ENCODE measurements at places on chromosomes 1 and 21.

DNA sequence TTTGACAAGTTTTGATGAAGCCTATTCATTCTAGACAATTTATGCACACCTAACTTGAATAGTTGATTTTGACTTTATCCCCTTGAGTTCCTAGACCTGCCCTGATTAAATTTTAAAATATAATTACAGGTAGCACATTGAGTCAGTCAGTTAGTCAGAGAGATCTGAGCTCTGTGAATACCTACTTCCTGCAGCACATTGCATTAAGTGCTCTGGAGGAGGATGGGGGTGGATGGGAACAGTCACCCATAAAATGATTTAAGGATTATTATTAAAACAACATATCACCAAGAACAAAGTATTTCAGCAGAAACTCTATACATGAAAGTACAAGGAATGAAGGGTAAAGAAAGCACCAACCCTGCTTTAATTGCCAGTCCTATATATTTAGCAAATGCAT is 11.8 kb upstream of the RPF1 start:
- DNase-seq, result no peak

- DNase-seq, result no peak
These were observed 29.9 kb upstream of the EPHA8 start for GRCh38 chr1:22533244-22533895.

DNA sequence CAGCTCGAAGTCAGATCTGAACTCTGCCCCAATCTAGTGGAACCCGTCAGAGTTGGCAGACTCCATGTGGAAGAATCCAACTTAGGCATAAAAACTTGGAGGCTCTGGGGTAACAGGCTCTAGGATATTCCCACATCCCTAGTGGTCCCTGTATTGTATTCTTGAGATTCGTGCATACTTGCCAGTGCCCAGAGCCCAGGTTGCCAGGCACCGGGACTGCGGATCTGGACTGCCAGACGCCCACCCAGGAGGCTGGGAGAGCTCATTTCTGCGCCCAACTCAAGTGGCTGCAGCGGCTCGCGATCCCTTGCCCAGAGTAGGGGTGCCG is 1.1 kb downstream of the GRIK1 start:
- DNase-seq, result no peak

DNA sequence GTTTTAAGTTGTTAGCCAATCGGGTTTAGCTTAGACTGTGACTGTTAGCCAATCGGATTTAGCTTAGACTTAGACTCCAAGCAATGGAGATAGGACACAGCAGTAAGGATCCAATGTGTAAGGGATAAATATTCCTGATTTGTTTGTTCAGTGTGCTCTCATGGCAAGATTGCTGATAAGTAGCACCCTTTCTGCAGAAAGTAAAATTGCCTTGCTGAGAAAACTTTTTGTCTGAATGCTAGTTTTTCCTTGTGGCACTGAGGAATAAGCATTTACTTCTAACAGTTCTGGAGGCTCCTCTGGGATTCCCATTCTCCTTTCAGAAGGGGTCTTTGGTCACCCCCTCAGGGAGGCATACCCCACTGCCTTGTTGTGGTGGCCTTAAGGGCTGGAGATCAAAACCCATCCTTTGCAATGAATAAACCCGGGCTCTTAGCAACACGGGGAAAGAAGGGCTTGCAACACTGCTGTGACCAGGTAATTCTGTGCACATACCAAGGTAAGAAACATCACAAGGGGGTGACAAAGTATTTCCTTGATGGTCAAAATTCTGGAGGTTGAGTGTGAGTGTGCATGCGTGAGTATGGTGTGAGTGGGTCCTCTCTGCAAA is 45.4 kb downstream of the SERINC2 start:
- no peak for DNase-seq

DNA sequence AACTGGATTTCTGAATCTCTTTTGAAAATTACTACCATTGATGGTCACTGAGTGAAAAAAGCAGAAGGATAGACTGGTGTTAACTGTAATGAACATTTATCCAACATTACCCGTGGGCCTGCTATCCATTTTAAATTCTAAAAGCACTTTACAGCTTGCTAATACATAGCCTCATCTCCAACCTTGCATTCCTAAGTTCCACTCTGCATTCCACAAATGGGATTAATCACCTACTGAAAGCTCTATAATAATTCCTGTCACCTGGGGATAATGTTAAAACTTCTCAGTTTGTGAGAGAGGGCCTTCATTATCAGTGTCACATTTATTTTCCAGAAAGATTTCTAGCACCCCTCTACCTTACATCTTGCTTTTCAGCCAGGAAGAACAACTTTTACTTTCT is 38.2 kb downstream of the PTPRC start:
- DNase-seq, result no peak

GRCh38 chr1:209657140-209657879 is 5.1 kb upstream of the LAMB3 start:
- no peak for DNase-seq

DNA sequence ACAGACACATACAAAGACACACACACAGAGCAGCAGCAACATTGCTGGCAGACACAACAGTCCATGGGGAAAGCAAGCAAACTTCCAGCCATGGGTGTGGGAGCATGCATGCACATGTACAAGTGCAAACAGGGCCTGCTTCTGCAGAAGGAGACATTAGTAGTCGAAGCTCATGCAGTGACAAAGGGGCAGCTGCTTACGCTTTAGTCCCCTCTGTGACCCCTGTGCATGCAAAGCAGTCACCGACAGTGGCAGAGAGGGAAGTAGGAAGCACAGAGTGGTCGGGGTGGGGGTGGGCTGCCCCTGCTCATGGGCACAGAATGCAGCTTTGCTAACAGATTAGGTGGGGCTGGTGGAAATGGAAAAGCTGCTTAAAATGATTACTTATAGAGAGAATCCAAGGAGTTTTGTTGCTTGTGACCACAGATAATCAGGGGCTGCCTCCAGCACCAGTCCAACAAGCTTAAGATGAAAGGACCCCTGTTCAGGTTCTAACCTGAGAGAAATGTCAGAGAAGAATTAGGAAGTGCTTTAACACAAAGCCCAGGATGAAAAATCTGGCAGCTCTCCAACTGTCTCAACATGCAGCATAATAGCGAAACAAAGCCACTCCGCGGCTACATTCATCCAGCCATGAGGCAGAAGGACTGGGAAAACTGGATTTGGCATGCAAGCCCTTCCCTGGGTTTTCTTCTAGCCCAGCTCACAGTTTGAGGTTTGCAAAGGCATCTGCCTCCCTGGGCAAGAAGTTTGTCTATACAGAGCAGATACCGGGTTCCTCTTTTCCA is 378.9 kb downstream of the KCNH1 start:
- no peak for DNase-seq

DNA sequence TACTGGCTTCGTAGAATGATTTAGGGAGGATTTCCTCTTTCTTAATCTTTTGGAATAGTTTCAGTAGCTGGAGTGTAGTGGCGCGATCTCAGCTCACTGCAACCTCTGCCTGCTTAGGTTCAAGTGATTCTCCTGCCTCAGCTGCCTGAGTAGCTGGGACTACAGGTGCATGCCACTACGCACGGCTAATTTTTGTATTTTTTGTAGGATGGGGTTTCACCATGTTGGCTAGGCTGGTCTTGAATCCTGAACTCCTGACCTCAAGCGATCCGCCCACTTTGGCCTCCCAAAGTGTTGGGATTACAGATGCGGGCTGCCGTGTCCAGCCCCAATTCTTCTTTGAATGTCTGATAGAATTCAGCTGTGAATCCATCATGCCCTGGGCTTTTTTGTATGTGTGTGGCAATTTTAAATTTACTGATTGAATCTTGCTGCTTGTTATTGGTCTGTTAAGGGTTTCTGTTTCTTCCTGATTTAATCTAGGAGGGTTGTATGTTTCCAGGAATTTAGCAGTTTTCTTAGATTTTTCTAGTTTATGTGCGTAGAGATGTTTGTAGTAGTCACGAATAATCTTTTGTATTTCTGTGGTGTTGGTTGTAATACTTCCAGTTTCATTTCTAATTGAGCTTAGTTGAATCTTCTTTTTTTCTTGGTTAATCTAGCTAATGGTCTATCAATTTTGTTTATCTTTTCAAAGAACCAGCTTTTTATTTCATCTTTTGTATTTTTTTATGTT is 15.3 kb downstream of the MAN1C1 start:
- DNase-seq, result no peak

GRCh38 chr1:181180407-181181031 is 92.0 kb downstream of the IER5 start:
- peak; percentile 78 for DNase-seq

DNA sequence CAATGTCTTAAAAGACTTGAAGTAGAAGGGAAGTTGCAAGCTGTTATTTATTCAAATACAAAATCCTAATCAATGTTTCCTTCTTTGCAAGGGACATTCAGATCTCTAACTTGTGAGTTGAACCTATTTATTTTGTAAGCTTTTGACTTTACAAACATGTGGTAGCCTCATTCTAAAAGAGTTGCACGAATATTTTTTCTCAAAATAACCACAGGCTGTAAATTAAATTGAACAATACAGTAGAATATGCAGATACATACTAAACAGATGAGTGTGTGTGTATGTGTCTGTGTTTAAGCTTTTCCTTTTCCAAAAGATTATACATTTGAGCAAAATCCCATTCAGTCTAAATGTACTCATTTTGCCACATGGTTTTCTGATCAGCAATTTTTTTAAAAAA is 4.8 kb upstream of the DYNLT5 start:
- no peak for DNase-seq

DNA sequence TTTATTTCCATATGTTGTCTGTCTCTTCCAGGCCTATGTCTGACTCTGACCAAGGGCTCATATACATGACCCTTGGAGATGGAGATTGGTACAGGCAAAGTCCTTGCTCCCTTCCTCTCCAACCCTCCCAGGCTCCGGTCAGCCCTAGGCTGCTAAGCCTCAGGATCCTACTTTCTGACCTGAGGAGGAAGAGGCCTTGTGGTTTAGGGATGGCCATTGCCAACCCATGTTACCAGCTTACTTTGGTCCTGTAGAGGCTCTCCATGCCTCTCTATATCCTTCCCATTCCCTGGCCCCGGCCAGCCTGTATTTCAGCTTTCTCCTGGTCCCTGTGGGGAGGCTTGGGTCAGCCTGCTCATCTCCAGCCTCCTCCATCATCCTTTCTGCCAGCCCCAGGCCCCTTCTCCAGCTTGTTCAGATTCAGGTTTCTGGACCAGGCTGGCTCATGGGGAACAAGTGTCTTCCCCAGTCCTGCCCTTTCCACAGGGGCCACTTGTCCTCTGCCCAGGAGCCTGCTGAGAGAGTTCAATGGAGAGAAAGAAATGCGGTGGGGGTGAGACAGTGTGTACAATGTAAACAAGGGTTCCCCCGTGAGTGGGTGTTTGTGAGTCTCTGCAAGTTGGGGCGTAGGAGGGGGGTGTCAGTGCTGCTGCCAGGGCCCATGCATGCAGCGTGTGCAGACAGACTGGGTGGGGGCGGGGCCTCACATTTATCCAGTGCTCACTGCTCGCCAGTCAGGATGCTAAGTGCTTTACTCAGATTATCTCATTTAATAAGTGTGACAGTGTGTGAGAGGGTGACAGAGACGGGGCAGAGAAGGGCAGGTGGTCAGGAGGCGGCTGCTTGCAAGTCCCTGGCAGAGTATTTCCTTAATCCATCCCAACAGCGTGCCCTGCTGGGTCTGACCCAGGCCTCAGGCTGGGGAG is 31.3 kb upstream of the FOXO6 start:
- DNase-seq, result no peak

All from NCI-H1694 (cell line).